ENCODE measurements at places on chromosomes 2 and 18.

DNA sequence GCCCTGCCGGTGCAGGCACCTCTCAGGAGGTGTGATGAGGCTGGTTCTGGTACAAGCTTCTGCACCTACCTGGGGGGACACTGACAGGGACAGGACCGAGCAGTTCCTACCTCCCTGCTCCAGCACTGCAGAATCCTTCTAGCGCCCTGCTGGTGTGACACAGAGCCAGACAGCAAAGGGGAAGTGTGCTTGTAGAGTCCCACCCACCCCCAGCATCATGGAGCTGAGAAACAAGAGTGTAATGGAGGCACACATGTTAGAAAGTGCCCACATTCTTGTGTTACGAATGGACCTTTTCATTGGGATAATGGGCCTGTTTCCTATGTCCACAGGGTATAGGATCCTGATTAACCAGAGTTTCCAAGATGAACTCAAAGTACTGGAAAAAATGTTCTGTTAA is 38.3 kb downstream of the OXER1 start:
- DNase-seq: no peak

DNA sequence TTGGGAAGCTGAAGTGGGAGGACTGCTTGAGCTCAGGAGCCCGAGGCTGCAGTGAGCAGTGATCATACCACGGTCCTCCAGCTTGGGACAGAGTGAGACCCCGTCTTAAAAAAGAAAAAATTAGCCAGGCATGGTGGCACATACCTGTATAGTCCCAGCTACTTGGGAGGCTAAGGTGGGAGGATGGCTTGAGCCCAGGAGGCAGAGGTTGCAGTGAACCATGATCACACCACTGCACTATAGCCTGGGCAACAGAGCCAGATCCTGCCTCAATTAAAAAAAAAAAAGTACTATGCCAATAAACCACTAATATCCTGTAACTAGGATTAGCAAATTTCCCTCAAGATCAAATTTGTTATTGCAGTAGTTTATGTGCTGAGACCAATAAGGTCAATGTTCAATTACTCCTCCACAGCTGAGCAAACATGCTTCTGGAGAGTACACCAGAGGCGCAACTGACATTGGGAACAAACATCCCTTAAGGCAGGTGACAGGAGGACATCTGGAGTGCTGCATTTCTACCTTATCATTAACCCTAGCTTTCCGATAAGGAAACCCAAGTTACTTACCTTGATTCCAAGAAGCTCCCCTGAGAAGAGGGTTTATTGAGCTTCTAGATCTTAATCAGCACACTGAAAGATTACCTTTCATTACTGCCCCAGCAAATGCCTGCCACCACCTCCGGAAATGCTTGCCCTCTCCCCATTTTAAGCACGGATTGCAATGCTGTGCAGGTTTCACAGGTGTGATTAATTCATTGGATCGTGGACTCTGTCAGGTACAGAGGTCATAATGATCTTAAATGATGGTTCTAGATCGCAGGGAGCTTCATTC is 26.2 kb downstream of the MGAT4A start:
- DNase-seq: no peak

DNA sequence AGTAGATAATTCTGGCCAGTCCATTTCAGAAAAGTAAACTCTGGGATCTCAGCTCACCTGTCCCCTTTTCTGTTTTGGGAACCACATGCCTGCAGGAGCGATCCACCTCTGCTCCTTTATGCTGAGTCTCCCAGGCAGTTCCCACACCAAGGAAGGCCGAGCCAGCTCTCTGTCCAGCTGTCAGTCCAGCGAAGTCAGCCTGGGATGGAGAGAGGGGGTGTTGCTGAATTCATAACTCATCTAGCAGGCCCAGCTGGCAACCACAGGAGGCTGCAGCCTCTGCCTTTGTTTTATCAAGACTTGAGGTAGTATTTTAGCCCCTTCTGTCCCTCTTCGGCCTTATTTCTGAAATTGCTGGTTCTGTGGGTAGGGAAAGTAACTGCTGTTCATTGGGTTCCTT is 209.9 kb downstream of the ARL4C start:
- no peak for DNase-seq

DNA sequence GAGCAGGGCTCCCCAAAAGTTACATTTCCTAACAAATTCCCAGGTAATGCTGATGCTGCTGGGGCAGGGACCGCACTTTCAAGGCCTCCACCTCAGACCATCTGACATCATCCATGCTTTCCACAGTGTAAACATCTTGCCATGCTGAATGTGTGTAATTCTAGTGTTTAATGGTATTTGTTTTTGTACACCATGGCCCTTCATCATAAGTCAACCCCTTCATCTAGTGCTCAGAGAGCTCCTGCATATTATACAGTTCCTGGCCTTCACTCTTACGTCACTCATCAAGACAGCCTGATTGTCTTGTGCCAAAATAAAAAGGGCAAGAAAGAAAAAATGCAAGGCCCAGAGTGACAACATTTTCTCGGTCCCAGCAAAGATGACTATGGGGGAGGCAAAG is 77.5 kb upstream of the ZFP36L2 start:
- DNase-seq: no peak

GRCh38 chr2:163364736-163365135 is 371.1 kb downstream of the FIGN start:
- DNase-seq: no peak

DNA sequence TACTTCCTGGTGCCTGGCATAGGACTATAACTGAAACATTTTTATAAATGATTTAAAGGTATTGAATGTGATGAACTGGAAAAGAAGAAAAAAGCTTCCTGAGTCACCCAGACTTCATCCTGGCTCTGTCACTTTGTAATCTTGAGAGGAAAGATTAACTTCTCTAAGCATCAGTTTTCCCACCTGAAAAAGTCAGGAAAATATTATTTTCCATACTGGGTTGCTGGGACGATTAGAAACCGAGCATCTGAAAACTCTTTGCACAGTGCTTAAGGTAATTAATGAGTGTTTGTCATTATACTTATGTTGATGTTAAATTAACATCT is 71.8 kb downstream of the FMNL2 start:
- DNase-seq: no peak

- no peak for DNase-seq
Measured at GRCh38 chr2:173651891-173652290, 297.2 kb downstream of the CDCA7 start.

DNA sequence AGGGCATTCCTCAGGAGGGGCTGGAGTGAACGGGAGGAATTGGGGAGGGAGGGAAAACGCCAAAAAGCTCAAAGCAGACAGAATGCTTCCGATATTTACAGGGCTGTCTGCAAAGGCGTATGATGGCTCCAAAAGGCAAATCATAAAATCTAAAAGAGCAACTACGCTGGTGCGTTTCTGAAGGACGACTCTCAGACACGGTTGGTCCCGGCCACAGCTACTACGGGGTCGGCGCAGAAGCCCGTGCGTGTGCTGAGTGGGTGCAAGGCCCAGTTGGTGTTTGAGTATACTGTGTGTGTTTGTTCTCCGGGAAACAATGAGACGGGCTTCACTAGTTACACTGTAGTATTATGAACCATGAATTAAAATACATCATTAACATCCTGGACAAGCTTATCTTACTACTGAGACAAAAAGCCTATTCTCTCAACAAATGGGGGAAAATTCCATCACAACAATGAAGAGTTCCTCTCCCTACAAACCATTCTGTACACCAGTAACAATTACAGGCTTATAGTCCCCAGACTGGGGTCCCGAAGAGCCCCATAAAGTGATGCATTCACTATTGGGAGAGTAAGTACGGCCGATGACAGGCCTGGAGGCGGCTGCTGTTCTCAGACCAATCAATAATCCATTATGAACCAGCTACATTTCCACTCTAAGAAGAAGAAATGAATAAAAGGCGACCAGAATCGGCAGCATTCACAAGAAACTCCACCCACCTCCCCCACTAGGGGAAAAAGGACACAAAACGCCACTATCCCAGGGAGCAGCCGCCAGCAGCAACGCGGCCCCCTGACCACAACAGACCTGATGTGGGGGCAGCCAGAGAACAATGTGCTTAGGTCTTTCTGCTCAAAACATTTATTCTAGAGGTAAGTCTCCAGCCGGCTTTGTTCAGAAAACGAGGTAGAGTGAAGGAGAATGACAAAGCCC is 43.4 kb downstream of the ZNF516 start:
- no peak for DNase-seq

- DNase-seq: peak; percentile 65
Measured at GRCh38 chr2:43818761-43819160, 19.9 kb downstream of the ABCG5 start.

GRCh38 chr2:11123856-11124759 is 31.2 kb upstream of the SLC66A3 start:
- DNase-seq: peak; percentile 68

DNA sequence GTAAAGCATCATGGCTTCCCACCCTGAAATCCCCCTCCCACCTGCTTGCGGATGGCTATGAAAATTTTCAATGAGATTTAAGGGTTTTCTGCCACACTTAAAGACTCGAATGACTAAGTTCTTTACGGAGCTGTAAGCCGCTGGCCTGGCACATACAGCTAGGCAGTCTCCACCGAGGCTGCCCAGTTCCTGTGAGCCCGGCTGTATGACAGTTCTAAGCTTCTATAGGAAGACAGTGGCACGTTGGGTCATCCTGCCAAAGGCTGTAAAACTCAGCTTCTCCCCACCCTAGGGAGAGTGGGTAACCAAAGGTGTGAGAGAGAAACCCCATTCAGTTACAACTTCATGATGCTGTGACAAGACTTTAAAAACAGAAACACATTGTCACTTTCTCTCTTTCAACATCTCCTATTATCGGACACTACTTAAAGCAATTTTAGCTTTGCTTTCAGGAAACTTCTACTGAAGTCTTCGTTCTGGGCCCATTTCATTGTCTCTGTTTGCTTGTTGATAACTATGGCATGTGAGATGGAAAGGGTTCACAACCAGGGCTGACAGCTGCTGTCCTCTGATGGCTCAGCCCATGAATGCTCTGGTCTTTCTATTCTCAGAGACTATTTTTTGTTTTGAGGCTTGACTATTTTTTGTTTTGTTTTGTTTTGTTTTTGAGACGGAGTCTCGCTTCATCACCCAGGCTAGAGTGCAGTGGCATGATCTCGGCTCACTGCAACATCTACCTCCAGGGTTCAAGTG is 7.1 kb downstream of the CASP8 start:
- no peak for DNase-seq

- DNase-seq: peak; percentile 61
Measured at GRCh38 chr2:36356298-36356989, 866 bp downstream of the CRIM1 start.

DNA sequence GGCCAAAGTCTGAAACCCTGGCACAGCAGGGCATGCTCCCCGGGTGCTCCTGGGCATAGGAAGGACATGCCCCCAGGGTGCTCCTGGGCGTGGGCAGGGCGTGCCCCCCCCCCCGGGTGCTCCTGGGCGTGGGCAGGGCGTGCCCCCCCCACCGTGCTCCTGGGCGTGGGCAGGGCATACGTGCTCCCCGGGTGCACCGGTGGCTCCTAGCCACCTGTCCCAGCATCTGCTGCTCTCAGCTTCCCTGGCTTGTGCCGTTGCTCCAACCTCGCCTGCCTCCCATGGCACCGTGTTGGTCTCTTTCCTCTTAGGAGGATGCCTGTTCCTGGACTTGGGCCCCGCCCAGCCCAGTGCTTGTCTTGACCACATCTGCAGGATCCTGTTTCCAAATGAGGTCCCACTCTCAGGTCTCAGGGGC is 95.6 kb upstream of the CTDP1 start:
- DNase-seq: peak; percentile 27

DNA sequence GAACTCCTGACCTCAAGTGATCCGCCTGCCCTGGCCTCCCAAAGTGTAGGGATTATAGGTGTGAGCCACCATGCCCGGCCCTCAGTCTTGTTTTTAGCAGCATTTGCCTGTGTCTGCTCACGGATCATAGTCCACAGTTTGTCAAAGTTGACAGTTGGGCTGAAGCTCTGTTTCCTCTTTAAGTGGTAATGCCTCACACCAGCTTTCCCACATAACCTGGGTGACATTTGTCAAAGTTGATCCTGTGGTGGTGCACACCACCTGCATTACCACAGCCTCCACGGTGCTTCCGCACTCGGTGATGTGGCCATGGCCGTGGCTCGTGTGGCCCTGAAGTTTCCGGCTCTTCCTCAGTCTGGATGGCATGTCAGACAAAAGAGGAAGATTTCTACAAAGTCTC is 27.1 kb downstream of the RAB31 start:
- DNase-seq: no peak

- no peak for DNase-seq
Measured at GRCh38 chr2:219071131-219071816, 10.6 kb upstream of the IHH start.

DNA sequence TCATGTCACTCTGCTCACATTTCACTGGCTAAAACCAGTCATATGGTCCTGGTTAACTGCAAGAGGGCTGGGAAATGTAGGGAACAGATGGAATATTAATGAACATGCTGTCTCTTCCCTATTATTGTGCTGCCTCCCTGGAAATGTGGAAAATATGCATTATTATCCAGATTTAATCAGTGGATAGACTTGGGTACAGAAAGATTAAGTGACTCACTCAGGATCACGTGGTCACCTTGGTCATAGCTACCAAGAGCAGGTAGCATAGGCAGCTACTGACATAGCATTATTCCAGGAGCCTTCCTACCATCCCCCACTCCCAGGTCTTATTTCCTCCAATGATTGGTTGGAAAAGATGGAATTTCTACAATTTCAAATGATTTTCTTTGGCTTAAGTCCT is 141.1 kb downstream of the HRH4 start:
- no peak for DNase-seq

DNA sequence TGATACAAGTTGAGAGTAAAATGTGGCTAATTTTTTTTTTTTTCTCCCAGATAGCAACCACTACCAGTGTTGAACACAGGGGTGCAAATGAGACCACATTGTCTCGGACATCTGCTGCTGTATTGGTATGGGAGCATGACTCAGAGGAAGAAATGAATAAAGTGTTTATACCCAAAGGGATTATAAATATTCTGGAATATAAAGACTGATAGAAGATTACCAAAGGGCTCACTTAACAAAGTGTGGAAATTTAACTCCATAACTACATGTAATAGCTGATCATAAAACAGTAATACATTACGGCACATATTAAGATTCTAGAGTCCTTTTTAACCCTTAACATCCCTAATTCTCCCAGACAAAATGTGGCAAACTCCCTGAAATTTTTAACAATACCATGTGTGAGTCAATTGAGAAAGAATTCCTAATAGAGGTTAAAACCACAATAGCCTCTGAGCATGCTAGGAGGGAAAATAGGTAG is 1023.0 kb upstream of the ACVR2A start:
- no peak for DNase-seq

DNA sequence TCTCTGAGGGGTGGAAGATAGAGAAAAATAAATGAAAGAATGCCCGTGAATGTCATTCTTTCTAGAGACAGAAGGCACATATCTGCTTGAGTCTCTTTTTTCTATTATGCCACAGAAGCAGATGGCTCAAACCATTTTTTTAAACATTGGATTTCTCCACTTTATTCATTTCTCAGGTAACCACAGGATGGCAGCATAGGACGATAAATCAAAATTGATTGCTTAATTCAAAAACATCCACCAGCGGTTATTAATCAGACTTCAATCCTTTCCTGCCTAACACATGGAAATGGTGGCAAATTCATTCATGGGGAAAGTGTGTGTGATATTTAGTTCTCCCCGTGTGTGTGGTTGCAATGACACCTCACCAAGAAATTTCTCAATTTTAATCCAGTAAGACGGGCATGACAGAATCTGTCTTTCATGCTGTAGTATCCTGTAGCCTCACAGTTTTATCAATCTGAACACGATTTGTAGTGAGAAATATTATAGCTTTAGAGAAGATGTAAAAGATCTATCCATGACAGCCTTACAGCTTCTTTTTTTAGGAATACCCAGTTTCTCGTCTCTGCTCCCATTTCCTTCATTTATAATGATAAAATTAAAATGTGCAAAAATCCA is 72.2 kb downstream of the DSC3 start:
- no peak for DNase-seq

Measured in right lobe of liver (tissue), 6 donors.